ENCODE measurements at places on chromosomes 1 and 21.

DNA sequence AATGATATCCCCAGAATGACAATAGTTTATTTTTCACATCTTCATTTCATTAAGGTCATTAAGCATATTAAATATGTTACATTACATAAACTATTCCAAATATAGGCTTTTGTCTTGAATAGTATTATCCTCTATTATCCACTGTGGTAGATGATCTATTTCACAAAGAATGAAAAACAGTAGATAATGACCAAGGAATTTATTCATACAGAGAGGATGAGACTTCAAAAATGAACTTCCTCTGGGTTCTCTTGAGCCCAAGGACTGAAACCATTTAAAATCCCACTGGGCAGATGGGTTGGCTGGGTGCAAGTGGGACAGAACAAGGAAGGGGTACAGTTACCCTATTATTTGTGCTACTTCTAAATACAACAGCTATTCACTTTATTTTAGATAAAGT lies 33.0 kb downstream of the PTPN14 start:
- no peak for DNase-seq

DNA sequence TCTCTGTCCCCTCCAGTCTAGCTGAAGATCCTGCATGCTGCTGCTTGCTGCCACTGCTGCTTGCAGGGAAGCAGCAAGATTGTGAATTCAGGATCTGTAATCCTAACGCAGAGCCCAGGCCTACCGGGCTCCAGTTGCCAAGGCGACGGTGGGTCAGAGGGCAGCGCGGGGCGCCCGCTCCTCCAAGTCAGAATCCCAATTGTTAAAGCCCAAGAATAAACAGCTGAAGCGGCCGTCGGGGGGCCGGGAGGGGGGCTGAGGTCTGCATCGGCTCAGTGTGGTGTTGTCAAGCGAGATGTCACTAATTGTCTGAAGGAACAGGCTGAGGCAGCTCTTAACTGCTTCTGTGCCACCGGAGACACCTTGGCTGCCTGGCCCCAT lies 36.8 kb downstream of the AHDC1 start:
- no peak for DNase-seq

DNA sequence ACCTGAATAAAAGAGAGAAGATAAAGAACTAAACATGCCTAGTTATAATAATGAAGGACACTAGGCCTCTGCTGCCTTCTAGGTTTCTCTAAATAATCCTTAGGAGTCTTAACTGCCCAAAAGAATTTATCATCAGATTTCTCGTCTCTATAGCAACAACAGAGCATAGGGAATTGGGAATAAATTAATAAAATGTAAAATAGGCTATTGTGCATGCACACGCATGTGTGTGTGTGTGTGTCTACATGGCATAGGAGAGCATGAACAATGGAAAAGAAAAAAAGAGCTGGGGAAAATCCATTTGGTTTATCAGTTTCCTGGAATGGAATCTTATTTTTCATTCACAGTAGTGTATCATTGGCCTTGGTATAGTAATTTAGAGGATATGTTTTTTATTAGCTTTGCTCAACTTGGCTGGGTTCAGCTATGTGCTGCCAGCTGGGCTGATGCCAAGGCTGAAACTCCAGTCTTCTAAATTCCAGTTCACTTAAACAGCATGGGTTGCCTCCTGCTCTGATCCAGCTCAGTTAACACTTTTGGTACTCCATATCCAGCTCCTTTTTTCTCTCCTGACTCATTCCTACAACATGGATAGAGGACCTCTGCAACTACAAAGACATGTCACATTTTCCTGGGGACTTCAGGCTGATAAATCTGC lies 80.6 kb upstream of the SLFNL1 start:
- no peak for DNase-seq

DNA sequence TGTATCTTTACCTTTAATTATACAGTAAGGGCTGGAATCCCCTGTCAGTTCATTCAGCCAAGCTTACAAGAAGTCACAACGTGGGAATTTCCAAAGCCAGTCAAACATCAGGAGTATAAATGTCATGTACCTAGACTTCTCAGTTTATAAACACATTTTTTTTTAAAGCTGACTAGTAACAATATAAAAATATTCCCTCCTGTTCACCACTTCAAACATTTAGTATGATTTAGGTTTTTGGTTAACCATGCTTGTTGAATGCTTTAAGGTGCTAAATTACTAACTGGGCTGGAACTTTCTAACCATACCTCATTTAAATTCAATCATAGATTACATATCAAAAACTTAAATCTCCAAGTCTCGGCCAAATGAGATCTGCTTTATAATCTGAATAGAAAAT lies 44.0 kb downstream of the JAK1 start:
- DNase-seq, result no peak

- DNase-seq, result peak; percentile 19
Observed at GRCh38 chr1:172002725-172003345, 161.5 kb downstream of the DNM3 start.

DNA sequence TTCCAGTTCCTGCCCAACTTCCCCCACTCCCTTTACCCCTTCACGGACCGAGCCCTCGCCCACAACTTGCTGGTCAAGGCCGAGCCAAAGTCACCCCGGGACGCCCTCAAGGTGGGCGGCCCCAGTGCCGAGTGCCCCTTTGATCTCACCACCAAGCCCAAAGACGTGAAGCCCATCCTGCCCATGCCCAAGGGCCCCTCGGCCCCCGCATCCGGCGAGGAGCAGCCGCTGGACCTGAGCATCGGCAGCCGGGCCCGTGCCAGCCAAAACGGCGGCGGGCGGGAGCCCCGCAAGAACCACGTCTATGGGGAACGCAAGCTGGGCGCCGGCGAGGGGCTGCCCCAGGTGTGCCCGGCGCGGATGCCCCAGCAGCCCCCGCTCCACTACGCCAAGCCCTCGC lies 42.1 kb upstream of the ARHGEF16 start:
- no peak for DNase-seq

GRCh38 chr1:157233131-157233530 lies 94.9 kb upstream of the ETV3 start:
- DNase-seq, result no peak

GRCh38 chr1:85672031-85672660 lies 36.1 kb downstream of the ZNHIT6 start:
- no peak for DNase-seq

GRCh38 chr1:1889847-1890505 lies 911 bp downstream of the GNB1 start:
- DNase-seq, result peak; percentile 60

DNA sequence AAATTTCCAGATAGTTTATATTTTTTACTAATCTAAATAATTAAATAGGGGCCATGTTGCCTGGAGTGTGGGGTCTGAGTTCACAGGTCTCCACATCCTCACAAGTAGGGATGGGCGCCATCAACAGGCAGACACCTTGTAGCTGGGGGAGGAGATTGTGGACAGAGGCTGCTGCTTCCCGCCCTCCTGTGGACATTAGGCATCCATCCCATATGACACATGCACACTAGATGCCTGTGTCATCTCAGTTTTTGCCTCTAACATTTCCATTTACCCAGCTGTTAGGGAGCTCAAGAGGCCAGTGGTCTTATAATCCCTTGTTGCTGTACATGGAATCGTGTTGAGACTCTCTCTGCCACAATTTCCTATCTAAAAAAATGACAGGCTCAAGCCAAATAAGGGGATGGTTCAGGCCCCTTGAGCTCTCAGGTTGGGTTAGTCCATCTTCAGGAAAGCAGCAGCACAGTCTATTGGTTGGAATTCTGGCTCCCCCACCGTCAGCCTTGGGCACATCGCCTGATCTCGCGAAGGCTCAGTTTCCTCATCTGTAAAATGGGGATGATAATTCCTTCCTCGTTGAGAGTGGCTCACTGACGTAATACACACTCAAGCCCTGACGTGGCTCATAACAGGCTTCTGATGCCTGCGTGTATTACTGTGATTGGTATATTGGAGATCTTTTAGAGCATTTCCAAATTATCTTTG lies 13.6 kb downstream of the LHX4 start:
- no peak for DNase-seq

DNA sequence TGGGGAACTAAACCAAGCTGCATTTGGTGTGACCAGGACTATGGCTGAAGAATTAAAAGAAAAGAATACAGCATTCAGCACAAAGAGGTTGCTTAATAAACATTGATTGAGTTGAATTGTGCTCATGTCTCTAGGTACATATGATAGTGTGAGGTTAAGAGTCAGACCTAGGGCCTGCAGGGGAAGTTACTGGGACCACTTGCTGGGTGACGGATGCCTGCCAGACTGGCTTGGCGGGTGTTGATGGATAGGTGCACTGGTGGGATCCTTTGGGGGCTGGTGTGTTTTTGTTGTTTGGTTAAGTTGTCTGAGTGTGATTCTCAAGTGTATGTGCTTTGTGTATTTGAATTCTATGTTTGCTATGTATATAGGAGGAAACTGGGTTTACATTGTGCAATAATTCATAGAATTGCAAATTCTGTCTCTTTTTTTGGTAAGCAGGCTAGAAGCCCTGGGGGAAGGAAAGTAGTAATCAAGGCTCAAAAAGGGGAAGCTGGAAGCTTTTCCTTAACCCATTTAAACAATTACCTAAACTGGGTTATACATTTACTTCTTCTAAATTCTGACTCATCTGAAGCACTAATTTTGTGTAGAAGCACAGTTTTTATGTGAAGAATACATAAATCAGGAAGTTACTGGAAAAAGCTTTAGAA lies 1.8 kb downstream of the CD101 start:
- no peak for DNase-seq

- DNase-seq, result no peak
Observed at GRCh38 chr21:33670076-33670978, 28.0 kb downstream of the ITSN1 start.

DNA sequence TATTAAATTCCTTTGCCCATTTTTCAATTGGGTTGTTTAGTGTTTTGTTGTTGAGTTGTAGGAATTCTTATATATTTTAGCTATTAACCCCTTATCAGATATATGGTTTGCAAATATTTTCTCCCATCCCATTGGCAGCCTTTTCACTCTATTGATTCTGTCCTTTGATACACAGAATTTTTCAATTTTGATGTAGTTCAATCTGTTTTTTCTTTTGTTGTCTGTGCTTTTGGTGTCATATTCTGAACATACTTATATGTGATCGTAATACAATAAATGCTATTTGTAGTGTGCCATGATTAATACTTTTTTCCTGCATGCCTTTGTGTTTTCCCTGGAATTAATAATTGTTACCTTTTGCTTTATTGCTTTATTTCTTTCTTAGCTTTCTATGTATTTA lies 7.8 kb upstream of the LRP8 start:
- no peak for DNase-seq

DNA sequence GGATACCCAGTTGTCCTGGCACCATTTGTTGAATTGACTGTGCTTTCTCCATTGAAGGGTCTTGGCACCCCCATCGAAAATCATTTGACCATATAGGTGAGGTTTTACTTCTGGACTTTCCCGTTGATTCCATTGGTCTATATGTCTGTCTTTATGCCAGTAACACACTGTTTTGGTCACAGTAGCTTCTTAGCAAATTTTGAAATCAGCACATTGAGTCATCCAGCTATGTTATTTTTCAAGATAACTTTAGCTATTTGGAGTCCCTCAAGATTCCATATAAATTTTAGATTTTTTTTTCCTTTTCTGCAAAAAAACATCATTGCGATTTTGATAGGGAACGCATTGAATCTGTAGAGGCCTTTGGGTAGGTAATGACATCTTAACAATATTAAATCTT lies 235.6 kb downstream of the SMYD3 start:
- no peak for DNase-seq

GRCh38 chr1:217943361-217943760 lies 312.2 kb downstream of the SPATA17 start:
- no peak for DNase-seq

GRCh38 chr1:87598429-87598828 lies 269.7 kb downstream of the LMO4 start:
- DNase-seq, result no peak

DNA sequence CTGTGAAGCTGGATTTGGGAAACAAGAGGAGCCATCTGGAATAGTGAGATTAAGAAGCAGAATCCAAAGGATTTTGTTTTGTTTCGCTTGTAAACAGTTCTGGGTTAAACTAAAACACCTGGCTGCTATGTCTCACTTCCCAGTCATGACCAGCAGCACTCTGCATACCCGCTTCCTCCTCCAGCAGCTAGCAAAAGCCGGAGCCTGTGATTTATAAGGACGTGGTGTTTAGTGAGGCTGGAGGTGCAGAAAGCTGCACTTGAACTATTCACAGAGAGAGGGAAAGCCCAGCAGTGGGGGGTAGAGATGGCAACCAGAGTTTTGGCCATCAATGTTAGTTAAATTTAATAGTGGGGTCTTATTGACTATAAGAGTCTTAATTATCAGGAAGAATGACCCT lies 240.2 kb downstream of the AJAP1 start:
- no peak for DNase-seq

DNA sequence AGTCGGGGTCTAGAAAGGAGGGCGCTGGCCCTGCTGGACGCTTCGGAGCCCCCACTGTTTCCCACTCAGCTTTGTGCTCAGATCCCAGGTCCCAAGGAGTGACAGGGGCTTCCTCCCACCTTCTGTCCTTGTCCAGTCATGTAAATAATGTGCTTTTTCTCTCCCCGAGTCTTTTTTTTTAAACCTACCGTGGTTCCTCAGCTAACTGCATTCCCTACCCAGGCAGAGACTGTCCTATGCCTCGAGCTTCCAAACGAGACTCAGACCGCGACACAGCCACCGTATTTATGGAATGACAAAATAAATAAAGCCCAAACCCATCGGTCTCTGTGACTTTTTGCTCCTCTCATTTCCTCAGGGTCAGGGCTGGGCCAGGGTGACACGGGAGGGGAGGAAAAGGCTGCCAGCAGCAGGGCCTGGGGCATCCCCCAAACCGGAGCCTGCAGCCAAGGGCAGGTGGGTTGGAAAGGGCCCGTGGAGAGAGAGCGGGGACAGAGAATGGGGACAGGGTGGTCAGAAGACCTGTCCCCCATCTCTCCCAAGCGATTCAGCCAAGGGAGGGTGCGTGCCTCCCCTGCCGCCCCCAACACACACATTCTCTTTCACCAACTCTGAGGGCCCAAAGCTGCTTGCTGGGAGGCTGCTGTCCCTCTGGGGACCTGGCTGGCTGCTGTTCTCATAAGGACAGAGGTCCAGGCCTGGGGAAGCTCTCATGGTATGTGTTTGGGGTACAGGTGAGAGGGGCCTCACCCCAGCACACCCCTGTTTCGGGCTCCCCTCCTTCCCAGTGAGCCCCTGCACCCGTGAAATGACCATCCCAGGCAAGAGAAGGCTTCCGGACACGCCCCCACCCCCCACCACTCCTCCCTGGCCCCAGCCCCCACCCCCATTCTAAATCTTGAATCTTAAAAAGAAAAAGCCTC lies 55.4 kb downstream of the KCNAB2 start:
- peak; percentile 36 for DNase-seq

GRCh38 chr1:160217481-160218051 lies 12.4 kb downstream of the PEA15 start:
- no peak for DNase-seq

DNA sequence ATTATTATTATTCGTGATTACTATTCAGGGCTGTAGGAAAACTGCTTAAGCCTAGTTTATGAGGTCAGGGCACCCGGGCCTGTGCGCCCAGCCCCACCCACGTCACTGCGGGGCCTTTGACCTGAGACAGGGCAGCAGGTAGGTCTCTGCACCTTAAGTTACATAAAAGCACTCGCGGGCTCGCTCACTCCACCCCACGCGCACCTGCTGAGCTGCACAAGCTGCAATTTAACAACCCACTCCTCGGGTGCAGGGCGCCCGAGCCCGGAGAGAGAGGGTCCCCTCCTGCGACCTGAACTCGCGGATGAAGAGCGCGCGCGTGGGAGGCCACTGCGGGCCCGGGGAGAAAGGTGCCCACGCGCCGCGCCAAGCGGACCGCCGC lies 477 bp downstream of the ICMT start:
- DNase-seq, result peak; percentile 48

- DNase-seq, result no peak
Observed at GRCh38 chr1:40789661-40790430, 6.3 kb downstream of the KCNQ4 start.

Measured in stimulated activated CD4-positive, alpha-beta T cell treated with anti-CD3 and anti-CD28 coated beads, Interleukin-15, amount 100 ng/mL, for 24 hours (primary cell).